Stimulated activated naive CD4-positive, alpha-beta T cell (primary cell): ENCODE measurements at places on chromosomes 6 and 20.

- DNase-seq, result no peak
These were observed 369.7 kb downstream of the CD109 start for GRCh38 chr6:74065705-74066104.

DNA sequence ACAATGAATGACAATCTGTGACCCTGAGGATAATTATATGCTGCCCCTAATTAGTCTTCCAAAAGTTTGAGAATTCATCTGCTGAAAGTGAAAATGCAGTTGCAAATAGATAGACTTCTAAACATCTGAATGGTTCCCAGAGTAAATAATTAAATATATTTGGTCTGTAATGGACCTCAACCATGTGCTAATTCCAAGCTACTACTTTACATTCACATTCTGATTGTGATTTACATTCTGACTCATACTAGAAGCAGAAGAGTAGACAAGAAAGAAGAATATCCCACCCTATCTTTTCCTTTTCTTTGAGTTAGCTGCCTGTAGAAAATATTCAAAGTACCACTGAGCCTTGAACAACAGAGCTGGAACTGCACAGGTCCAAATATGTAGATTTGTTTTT, 80.8 kb downstream of the PTPRK start:
- no peak for DNase-seq

DNA sequence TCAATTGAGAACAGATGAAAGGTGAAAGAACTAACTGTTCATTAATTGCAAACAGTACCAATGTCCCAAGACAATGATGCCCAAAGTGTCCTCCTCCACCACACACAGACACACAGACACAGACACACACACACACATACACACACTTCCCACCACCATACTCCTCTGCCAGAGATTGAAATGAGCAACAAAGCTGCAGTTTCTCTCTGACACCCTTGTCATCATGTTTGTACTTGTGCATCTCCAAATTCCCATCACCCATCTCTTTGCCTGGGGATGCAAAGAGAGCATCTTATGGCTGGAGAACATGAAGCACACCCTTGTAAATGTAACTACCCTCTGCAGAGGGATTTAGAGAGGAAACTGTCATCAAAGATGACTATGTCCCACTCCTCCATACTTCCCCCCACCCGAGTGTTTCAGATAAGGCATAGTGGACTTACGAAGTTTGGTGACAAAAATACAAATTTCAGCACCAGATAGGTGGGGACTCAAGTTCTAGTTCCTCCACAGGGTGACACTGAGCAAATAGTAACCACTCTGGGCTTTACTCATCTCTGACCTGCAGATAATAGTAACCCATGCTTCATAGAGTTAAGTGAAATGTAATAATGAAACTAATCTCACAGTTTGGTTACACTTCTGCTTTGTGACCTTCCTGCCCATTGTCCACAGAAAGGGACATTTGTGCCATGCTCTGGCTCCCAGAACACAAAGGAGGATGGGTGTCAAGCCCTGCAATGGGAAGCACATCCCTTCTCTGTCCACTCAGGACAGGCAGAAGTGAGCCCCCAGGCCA, 8.7 kb downstream of the MAFB start:
- DNase-seq, result no peak

DNA sequence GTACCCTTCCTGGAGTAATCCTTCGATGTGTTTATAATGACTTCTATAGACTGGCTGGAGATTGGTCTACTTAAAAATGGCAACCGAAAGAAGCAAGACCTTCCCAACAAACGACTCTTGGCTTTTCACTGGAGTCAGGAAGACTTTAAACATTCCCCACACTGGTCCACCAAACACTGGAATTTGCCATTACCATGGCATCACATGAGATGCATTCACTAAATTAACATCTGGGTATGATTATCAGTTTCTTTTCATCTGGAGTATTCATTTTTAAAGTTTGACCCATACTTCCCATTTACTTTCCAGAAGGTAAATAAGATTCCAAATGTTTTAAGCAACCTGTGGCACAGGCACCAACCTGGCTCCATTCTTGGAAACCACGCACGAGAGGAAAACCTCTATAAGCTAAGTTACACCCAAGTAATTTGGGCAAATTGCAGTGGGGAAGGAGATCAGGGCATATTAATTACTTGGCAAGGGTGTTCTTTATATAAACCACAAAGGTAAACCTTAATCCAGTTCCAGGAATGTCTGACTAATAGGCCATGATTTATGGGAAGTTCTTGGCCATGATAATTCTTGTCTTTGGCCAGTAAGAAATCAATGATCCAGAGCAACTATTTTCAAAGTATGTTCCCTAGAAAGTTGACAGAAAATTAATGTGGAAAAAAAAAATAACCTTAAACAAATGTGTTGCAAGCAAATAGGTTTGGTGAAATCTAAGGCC, 190.0 kb upstream of the COL21A1 start:
- no peak for DNase-seq

DNA sequence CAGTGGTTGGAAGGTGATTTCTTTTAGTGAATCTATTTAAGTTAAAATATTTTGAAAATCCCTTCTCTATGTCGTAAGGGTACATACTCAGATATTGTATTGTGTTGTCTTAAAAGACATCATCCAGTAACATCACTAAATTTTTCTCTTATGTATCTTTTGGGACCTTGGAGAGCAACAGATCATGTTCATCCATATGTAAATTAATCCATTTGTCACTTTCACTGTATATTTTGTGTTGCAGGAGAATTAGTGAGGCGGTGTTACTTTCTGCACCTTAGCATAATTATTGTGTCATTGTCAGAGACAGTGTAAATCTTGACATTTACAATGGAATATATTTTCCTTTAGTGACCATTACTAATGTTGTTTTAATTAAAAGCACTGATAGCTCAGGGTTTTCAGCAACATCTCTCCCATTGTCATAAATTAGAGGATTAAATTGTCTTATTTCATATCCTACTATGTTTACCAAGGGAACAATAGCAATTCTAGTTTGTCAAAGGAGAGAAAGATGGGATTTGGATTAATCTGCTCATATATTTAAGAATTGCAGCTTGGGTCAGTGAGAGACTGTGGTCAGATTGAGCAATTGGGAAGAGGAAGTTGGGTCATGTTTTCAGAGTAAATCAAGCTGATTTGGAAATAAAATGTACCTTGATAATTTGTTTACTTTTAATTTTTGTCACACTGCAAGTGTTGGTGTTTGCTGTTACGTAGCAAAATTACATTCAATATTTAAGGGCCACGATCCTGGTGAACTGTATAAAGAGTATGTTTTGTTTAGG, 22.7 kb downstream of the DOK5 start:
- DNase-seq, result no peak

DNA sequence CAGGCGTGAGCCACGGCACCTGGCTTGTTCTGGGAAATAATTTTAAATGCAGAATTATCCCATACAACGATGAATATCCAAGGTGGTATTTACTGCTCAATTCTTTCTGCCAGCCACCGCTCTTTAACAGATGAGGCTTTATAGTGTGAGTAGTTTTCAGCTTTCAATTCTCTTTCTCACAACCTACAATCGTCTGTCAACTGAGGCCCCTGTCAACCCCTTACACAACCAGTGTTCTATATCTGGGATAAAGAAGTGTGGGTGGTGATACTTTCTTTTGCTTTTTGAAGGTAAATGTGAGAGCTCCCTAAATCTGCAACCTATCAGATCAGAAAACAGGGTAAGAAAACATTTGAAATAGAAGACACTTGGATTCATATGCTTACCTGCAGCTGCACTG, 22.5 kb downstream of the STAU1 start:
- DNase-seq, result no peak

DNA sequence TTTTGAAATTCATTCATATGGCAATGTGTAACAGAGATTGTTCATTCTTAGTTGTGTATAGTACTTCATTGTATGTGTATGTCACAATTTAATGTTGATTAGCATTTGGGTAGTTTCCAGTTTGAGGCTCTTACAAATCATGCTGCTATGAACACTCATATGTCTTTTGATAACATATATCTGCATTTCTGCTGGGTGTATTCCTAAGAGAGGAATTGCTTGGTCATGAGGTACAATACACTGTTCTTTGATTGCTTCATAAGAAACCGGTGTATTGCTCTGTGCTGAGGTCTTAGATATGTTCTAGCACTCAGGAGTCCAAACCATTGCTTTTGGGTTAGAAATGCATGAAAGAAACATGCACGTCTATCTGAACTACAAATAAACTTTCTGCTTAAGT, 492.9 kb upstream of the JAG1 start:
- no peak for DNase-seq

- no peak for DNase-seq
These were observed 101.0 kb downstream of the EYA2 start for GRCh38 chr20:46995561-46996142.

GRCh38 chr20:6673071-6673470, 94.4 kb upstream of the BMP2 start:
- no peak for DNase-seq

DNA sequence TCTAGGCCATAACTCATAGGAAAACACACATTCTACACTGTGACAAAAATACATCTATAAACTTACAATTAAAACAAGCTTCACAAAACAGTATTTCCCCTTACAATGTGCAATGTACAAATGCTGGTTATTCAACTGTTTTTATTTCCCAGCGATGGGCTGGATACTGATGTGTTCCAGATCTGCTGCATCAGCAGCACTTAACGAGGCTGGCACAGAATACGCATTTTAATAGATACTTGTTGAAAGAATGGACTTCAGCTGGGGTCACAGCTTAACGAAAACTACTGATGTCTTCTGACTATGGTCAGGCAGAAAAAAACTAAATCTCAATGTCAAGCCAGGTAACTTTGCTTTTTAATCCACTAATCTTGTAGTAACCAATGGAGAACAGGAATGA, 70.9 kb downstream of the B4GALT5 start:
- DNase-seq, result no peak

DNA sequence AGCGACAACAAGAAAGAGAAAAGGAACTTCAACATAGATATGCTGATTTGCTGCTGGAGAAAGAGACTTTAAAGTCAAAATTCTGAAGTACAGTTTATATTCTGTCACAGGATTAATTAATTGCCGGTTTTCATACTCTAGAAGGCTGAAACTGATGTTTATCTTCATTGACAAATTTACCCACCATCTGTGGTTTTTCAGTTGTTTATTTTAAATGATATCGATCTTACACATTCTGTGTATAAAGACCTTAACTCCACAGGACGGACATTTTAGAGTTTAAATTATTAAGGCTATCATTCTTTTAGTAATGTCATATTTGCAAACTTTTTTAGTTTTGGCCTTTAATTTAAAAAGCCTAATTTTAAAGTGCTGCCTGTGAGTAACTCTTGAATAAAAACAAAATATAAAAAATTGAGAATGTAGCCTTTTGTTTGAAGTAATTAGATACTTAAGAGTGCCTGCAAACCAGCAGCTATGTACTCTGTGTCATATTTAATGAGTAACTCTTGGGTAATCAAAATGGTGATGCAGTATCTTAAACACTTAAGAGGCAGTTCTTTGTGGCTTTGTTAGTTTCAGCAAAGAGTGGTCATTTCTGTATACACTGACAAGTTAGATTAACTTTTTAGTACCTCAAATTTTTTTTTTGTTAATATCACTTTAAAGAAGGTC, 59.3 kb downstream of the CDC5L start:
- no peak for DNase-seq

DNA sequence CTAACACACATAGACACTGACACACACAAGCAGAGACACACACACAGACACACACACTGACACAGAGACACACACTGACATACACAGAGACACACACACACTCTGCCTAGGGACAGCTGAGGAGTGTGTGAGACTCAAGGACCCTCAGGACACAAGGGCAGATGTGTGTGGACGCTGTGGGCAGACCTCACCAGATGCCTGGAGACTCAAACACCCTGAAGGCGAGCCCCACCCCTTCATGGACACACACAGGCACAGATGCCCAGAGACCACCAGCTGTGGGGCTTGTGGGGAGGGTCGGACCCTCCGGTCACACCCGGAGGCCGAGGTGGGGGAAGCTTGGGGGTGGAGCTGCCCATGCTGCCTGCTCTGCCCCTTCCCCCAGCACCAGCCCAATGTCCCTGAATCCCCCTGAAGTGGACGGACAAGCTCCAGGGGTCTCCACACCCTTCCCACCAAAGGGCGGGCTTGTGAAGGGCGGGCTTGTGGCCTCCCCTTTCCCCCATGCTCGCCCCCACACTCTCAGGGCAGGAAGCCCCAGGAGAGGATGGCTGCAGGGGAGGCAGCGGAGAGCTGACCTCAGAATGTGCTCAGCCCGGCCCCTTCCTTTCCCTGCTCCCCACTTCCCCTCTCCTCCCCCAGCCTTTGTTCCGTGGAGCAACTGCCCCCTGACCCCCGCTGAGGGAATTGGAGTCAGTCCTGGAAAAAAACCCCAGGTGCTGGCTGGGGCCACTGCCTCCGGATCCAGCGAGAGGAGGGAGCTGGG, 13.9 kb upstream of the ABHD16B start:
- DNase-seq, result no peak

GRCh38 chr6:166775180-166775922, 148.3 kb upstream of the RPS6KA2 start:
- peak; percentile 82 for DNase-seq

DNA sequence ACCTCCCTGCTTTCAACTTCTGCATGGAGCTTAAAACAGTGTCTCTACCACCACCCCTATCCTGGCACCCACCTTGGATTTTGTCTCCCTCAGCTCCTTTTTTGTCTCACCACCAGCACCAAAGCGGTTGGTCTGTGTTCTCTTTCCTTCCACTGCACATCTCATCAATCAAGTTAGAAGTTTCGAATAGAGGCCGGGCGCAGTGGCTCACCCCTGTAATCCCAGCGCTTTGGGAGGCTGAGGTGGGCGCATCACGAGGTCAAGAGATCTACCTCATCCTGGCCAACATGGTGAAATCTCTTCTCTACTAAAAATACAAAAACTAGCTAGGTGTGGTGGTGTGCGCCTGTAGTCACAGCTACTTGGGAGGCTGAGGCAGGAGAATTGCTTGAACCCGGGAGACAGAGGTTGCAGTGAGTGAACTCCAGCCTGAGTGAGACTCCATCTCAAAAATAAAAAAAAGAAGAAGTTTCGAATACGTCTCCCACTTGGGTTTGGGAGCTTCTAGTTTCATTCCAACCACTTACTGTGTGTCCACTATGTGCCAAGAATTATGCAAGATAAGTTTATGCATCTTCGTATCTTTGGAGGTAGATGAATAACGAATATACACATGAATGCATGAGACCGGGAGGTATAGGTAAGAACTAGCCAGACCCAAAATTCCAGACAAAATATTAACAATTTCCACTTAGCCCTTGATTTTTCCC, 5.9 kb downstream of the PCED1A start:
- DNase-seq, result no peak

DNA sequence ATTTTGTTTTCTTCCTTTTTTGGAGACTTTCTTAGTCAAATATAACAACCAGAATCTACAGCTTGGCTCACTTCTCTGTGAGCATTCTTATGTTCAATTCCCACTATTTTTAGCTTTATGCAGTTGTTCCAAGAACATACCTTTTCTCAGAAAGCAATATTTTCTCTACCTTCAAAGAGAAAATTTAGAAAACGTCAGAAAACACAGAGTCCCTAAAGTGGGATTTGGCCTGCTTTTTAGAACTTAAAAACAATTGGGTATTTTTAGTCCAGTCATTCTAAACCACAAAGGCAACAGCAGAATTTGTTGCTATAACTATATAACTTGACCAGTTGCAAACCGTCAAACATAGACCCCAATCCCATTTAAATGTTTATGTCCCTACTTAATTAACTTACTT, 133.1 kb downstream of the MOXD1 start:
- no peak for DNase-seq

GRCh38 chr6:39057251-39058155, 8.9 kb downstream of the GLP1R start:
- no peak for DNase-seq
